Right lung (tissue), 10 donors: ENCODE measurements at places on chromosomes 11 and 22. TPM values are rescaled to one million over a fixed set of nuclear protein-coding genes. Genes with fewer than 3 reads are reported as not detected.

The ENTHD1 gene
- polyA plus RNA-seq = not detected

The RIMBP3C gene
- 0.22 TPM for polyA plus RNA-seq

DNA sequence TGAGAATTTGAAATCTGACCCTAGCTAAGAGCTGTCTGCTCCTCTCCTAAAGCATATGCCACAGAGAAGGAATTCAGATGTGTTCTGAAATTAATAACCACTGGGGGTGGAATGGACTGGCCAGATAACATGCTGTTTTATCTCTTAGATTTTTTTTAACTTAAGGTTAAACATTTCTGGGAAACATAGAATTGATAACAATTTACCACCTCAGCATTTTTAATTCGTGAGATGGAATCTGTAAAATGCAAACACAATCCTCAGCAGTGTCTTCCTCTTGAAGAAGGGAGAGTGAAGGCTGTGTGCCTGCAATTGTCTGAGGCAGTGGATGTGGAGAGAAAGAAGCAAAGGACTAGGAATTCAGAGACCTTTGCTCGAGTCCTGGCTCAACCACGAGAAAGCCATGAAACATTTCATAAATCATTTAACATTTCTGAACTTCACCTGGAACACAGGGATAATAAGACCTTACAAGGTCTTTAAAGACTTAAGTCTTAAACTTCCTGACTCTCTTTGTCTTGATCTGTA is at the start of gene SLC5A12:
TSS of gene SLC5A12 (minus strand) at position 113 of the 528 bp plus-strand sequence. CDS start 346 bp downstream, outside the sequence.
- no peak for DNase-seq

- DNase-seq = no peak
These were observed 7.1 kb upstream of the FLI1 start for GRCh38 chr11:128686745-128687177.

DNA sequence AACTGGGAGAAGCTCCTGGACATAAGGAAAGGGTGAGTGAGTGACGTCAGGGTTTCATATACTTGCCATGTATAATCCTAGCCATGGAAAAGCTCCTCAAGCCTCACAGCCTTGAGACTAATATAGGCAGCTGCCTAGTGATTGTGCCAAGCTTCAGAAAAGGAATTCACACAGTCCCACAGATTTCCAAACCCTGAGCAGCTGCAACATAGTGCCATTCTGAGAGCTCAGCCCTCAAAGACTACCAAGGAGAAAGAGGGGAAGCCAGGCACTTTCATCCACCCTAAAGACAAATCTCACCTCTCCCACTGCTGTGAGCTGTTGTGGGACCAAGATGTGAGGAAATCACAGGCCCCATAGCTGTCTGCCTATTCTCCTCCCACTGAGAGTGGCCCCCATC is 707.9 kb upstream of the ANO5 start:
- no peak for DNase-seq

DNA sequence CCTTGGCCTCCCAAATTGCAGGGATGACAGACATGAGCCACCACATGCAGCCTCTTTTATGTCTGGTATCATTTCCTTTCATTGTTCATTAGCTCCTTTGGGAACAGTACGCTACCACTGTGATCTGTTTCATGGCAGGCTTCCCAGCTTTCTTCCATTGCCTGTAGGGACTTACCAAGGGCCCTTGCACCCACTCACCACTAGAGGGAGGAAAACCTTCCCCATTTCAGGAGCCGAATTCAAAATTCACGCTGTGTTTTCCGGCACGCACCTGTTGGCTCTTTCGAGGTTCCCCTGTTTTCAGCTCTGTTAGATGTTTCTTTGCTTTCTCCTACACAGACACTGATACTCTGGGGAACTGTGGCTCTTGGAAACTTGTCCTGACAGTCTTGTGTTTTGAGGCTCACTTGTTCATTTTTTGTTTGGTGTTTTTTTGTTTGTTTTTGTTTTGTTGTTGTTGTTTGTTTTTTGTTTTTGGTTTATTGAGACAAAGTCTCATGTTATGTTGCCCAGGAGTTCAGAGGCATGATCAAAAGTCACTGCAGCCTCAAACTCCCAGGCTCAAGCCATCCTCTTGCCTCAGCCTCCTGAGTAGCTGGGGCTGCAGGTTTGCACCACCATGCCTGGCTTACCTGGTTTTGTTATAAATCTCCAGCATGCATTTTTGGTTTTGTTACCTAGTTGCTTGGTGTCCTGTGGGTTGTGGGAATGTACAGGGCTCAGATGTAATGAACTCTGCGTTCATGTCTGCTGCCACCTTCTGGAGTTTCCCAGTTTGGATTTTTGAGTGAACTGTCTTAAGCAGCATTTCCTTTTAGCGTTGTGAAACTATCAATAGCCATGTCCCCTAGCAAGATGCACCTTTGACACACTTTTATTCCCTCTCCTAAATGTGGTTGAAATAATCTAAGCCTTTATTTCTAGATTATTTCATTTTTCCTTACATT is 2.3 kb downstream of the KRTAP5-11 start:
- DNase-seq = no peak

GRCh38 chr11:47506373-47506772 is 46.6 kb downstream of the CELF1 start:
- peak; percentile 53 for DNase-seq

- DNase-seq = no peak
These were observed 193.2 kb upstream of the PLET1 start for GRCh38 chr11:112453601-112454577.

DNA sequence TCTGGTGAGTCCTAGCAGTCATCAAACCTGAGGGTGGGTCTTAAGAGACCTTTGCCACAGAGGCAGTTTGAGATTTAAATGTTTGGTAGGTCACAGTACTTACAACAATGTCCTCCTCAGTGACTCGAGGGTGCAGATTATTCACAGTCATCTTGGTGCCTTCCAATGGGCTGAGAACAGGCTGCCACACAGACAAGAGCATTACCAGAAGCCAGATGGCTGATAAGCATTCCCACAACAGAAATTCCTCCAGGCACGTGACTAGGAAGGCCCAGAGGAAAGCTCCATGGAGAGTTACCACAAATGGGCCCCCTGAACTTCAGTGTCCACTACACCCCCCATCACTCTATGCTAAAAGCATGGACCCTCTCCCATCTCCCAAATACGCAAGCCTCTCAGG is 19.2 kb downstream of the POLDIP3 start:
- DNase-seq = no peak

GRCh38 chr11:113286509-113287497 is 27.6 kb upstream of the TTC12 start:
- DNase-seq = no peak

- DNase-seq = no peak
These were observed 174.7 kb upstream of the CADM1 start for GRCh38 chr11:115678942-115679341.

DNA sequence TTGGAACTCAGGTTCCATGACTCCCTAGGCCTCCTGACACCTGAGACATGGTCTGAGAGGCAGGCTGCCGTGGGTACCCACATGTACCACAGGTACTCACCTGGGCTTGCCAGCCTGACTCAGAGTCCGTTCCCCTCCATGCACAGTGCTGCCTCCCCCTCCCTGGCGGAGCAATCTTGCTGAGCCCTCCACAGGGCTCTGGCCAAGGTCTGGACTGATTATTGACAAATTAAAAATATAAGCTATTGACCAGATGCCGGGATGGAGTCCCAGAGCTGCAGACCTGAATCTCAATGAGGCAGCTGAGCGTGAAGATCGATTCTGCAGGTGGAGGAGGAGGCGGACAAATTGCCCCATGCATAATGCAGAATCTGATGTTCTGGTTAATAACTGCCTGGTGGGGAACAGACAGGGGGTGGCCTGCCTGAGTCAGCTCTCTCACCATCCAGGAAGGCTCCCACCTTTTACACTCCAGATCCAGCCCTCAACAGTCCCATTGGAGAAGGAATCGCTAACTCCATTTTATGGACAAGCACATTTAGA is 422.7 kb downstream of the MIAT start:
- no peak for DNase-seq

DNA sequence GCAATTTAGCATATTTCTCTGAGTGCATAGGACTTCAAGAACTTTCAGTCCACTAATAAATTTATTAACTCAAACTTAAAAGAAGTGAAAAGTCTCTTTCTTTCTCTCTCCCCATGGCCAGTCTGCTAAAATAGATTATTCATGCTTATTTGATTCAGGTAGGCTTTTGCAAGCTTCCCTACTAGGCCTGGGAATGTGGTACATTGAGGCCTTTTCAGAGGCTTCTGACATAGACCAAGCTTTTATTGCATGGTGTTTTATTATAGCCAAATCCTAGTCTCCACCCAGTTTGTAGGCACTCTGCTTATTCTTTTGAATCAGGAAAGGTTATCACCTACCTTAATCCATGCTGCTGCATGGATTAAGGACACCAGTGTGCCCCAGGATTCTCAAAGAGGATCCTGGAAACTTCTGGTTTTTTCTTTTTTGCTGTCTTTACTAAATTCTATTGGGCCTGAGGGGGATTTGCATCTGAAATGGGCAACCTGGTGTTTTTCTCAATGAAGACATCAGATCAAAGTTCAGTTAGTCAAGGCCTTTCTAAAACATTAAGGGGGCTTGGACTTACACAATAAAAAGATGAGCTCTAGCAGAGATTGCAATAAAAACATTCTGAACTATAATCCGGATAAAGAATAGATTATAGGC is 92.2 kb downstream of the ELP4 start:
- DNase-seq = no peak

GRCh38 chr11:34613552-34614056 is 7.3 kb upstream of the EHF start:
- DNase-seq = no peak

- DNase-seq = no peak
These were observed 143.8 kb upstream of the DDI1 start for GRCh38 chr11:103892603-103893002.

- DNase-seq = no peak
These were observed 7.3 kb downstream of the SIDT2 start for GRCh38 chr11:117185736-117186430.

DNA sequence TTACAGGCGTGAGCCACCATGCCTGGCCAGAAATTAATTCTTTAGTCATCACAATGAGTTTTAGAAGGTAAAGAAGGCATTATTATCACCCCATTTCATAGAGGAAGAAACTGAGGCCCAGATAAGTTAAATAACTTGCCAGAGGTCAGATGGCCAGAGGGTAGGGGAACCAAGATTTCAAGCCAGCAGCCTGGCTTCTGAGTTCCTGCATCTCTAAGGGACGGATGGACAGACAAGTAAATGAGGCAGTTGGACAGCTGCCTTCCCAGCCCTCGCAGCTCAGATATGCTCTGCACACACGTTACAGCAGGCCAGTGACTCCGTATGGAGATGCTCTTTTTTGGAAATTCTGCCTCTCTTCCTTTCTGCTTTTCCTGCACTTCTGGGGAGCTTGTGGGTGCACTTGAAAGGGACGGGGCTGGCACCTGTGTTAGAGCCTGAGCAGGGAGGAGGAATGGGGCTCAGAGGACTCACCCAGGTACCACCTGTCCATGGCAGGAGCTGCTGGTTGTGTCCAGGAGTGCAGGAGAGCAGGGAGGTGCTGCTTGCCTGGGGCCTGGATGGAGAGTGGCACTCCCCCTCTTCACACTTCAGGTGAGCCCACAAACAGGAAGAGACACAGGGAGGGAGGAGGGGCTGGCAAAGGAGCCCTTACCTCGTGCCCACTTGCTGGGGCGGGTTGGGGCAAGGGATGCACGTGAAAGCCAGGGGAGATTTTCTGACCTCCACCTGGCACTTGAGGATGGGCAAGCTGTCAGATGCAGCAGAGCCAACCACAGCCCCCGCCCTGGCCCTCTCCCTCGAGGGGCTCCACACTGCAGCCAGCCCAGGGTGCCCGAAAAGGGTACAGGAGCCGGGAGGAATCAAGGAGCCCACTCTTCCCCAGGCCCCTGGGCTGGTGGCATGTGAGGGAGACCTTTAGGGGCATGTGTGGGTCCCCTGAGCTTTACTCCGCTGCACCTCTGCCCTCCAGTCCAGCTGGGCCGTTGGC is 3.3 kb upstream of the FXYD2 start:
- no peak for DNase-seq

DNA sequence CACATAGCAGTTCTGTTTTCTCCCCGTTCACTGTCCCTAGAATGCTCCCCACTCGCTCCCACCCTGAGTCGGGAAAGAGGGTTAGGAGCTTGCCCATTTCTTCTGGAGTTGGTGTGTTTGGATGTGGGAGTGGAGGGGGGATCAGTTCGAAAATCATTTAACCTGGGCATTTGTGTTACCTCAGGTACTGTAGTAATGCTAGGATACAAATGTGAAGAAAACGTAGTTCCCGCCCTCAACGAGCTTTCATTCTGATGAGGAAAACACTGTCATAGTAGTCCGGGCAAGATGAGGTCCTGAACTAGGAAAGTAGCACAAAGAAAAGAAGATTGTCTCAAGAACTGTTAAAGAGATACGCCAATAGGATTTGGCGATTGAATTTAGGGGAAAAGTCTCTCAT is 539 bp downstream of the SDHD start:
- no peak for DNase-seq
